ENCODE measurements at places on chromosomes 4 and X.

DNA sequence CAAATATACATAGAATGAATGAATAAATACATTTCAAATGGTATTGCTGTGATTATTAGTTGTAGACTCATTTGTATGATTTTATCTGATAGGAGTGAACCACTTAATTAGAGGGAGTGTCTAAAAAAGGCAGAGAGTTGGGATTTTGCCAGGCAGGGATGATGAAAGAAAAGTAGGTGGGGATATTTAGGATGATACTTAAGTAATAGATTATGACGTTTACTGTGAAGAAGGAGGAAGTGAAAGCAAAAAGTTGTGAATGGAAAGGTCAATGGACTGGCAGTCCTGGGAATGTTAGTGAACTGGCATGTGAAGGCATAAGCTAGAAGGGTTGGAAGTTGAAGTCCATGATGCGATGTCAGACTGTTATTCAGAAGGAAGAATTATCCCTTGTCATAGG is 917.1 kb downstream of the RAPGEF2 start:
- DNase-seq = no peak

- no peak for DNase-seq
These were observed 27.8 kb downstream of the CD99L2 start for GRCh38 chrX:150870487-150871340.

GRCh38 chr4:56744030-56744429 is 62.9 kb upstream of the HOPX start:
- DNase-seq = no peak

DNA sequence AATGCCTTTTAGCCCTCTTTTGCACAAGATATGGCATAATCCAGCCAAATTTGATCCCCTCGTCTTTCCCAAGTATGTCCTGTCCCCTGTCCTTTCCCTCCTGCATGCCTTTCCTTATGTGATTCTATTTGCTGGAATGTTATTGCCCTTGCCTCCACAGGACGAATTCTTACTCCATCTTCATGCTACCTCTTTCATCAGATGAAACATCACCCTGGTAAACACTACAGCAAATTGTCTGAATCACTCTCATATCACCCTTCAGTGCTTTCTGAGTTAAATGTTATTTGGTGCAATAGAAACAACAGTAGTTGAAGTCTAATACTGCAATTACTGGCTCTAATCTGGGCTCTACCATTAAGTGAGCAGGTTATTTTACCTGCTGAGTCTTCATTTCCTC is 52.2 kb upstream of the FAT1 start:
- no peak for DNase-seq

- no peak for DNase-seq
These were observed 1674.0 kb upstream of the PCDH7 start for GRCh38 chr4:29046186-29046585.

GRCh38 chr4:55372259-55372658 is 23.5 kb upstream of the TMEM165 start:
- DNase-seq = no peak

GRCh38 chr4:10002278-10002677 is 19.0 kb downstream of the SLC2A9 start:
- no peak for DNase-seq

DNA sequence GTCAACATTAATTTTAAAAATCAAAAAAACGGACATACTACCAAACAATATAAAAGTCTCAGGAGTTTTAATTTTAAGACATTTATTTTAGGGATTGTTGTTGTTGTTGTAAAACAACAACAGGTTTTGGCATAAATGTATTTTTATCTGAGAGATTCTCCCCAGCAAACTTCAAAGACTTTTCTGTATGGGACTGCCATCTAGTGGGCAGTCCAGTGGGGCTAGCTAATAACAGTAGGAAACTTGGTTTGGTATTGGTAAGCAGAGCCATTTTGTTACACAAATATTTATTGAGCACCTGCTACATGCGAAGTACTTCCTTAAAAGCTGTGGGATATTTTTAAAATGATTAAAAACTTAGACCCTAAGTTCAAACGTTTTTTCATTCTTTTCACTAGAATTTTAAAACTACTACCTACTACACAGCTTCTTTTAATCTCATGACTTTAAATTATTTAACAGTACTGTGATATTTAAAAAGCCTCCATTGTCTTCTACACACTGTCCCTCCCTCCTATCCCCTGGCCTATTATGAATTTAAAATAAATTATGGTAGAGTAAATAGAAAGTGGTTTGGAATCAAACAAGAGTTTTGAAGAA is 1028.4 kb upstream of the INTU start:
- DNase-seq = no peak

GRCh38 chr4:183330841-183331240 is 8.6 kb upstream of the CLDN24 start:
- no peak for DNase-seq

DNA sequence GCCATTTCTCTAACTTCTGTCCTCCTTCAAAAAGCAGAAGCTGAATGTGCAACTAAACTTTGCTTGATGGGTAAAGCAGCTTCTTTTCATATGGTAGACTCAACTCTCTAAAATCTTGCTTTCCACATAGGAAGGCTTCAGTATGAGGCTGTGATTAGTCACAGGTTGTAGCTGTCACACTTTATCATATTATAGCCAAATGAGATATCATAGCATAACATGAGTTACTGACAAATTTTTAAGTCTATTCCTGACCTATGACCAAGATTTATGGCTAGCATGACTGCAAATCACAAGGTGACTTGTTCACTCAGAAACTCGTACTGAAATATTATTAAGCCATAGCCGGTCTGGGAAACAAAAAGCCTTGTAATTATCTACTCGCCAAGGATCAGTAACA is 998.6 kb downstream of the RPA4 start:
- no peak for DNase-seq
